Stimulated activated CD4-positive, alpha-beta T cell treated with anti-CD3 and anti-CD28 coated beads, TNF-alpha, amount 100 ng/mL, for 24 hours (primary cell): ENCODE measurements at places on chromosomes 7 and 10.

GRCh38 chr10:103470761-103471653 lies 8.0 kb downstream of the CALHM3 start:
- DNase-seq, result peak; percentile 24

DNA sequence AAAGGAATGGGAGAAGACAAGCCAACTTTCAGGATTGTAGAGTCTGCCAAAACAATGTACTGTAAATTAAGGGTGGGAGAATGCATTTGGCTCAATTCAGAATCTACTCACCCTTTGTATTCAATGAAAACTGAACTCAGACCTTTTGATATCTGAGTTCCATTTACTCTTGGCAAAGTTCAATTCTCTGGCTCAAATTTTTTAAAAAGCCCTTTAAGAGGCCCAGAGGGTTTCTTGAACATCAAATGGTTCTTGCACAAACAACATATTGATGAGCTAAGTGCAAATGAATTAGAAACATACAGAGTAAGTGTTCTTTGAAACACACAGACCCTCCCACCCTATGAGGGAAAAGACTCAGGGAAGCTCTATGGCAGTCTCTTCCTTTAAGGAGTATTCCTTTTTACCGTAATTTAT lies 5.2 kb upstream of the XPNPEP1 start:
- DNase-seq, result no peak

- DNase-seq, result no peak
Observed at GRCh38 chr7:42240416-42240815, 3.4 kb upstream of the GLI3 start.

DNA sequence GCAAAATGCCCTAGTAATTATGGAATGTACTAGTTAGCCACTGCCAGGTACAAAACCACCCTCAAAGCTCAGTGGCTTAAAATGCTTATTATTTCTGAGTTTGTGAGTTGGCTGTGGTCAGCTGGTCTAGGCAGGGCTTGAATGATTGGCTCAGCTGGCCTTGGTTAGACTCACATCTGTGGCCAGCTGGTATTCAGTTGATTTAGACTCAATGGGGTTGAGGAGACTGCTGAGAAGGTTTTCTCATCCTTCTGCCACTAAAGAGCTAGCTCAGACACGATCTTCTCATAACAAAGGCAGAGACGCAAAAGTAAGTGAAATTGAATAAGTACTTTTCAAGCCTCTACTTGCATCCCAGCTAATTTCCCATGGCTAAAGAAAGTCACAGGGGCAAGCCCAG lies 57.1 kb upstream of the CYP2C18 start:
- no peak for DNase-seq
